ENCODE measurements at places on chromosomes 5 and 9. TPM values are rescaled to one million over a fixed set of nuclear protein-coding genes. Genes with fewer than 3 reads are reported as not detected.

DNA sequence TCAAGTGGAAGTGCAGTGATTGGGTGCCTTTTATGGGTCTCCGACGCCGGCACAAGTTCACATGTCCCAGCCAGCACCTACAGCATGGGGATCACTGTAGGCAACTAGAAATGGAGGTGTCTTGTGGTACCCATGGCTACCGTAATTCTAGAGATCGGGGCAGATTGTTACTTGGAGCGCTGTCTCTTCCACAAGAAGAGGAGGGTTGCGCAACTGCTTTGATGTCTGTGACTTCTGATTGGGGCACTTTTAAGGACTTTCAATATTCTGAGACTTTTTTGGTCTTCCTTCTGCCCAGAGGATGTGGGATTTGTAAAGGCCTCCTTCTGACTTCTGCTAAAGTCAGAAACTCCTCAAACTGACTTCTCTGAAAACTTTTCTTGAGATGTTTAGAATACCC, 41.9 kb downstream of the GLRX start:
- no peak overlapping the region for H3K4me3 ChIP-seq
- peaks cover 25% of the 10 kb centered on the region for H3K4me1 ChIP-seq
- no peaks in the 10 kb centered on the region for H3K27me3 ChIP-seq
- H3K36me3 ChIP-seq = no peaks in the 10 kb centered on the region
- DNase-seq = no peak
- peak overlapping the region; percentile 49 for H3K27ac ChIP-seq

- no peak overlapping the region for H3K4me3 ChIP-seq
- peak; percentile 4 for DNase-seq
- H3K27ac ChIP-seq = no peak overlapping the region
- H3K36me3 ChIP-seq = no peaks in the 10 kb centered on the region
- no peaks in the 10 kb centered on the region for H3K4me1 ChIP-seq
- no peaks in the 10 kb centered on the region for H3K27me3 ChIP-seq
These were observed 33.3 kb downstream of the MORN5 start for GRCh38 chr9:122192914-122193525.

DNA sequence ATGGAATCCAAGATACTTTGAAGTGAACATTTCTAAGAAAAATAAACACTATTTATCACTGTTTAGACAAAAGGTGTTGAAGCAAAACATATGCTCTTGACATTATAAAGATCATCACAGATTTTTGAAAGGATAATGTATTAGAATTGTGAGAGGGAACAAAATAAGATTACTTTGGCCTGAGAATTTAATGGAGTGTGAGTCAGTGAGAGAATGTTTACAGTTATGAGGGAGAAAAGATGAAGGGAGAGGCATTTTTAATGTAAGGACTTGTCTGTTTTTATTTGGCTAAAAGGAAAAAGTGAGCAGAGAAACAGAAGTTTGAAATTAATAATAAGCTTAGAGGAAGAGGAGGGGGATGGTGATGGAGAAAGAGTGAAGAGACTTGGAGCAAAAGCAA, 1010.1 kb downstream of the EFNA5 start:
- H3K4me3 ChIP-seq = no peak overlapping the region
- no peaks in the 10 kb centered on the region for H3K4me1 ChIP-seq
- DNase-seq = no peak
- H3K27me3 ChIP-seq = no peaks in the 10 kb centered on the region
- H3K27ac ChIP-seq = no peak overlapping the region

The MELK gene
- total RNA-seq = 0.64 TPM

The GALT gene
- 78.9 TPM for total RNA-seq

DNA sequence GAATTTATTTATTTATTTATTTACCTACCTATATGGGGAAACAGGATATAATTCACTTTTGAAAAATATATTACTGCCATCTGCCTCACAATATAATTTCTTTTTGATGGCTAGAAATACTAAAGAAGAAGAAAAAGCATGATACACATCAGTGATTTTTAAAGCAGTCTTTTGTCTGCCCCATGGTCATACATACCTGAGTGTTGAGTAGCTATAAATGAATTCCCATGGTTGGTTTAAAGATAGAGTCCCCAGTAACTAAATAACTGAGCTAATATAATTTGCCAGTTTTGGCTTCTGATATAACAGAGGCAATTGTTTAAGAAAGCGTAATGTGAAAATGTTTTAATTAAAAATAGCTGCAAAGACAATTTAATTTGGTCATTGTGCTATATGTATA, 447.8 kb downstream of the PDE4D start:
- H3K4me3 ChIP-seq = no peak overlapping the region
- DNase-seq = no peak
- H3K4me1 ChIP-seq = no peaks in the 10 kb centered on the region
- no peak overlapping the region for H3K27ac ChIP-seq
- no peaks in the 10 kb centered on the region for H3K36me3 ChIP-seq
- H3K27me3 ChIP-seq = no peaks in the 10 kb centered on the region

The SUSD3 gene
- 49.0 TPM for total RNA-seq

DNA sequence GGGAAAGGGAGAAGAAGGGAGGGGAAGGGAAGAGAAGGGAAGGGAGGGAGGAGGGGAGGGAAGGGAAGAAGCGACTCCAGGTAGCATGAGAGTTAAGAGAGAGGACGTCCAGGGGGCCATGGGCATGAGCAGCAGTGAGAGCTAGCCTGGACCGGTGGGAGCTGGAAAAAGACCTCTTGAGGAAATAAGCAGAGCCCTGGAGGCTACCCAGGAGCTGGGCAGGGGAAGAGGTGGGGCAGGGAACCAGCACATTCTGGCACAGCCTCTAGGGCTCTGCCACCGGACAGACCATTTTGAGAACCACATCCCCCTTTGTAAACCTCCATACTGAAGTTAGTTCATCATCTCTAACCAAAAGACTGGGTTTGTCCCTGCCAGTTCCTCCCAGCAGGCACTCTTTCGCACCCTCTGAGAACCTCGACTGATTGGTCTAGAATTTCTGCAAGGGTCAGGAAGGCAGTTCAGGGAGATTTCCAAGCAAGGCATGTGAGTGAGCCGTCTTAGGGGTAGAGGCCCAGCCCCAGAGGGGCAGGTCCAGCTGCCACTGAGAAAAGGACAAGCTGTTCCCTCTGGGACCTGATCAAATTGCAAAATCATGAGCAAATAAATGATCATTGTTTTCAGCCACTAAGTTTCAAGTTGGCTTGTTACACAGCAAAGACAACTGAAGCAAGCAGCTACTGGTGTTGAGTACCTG, 11.6 kb downstream of the NAIF1 start:
- peak overlapping the region; percentile 83 for H3K27ac ChIP-seq
- H3K4me3 ChIP-seq = no peak overlapping the region
- no peak for DNase-seq
- H3K4me1 ChIP-seq = peaks cover 20% of the 10 kb centered on the region

GRCh38 chr9:92332577-92333281, 7.0 kb downstream of the CENPP start:
- no peaks in the 10 kb centered on the region for H3K4me1 ChIP-seq
- H3K27ac ChIP-seq = no peak overlapping the region
- no peak for DNase-seq
- H3K27me3 ChIP-seq = no peaks in the 10 kb centered on the region

DNA sequence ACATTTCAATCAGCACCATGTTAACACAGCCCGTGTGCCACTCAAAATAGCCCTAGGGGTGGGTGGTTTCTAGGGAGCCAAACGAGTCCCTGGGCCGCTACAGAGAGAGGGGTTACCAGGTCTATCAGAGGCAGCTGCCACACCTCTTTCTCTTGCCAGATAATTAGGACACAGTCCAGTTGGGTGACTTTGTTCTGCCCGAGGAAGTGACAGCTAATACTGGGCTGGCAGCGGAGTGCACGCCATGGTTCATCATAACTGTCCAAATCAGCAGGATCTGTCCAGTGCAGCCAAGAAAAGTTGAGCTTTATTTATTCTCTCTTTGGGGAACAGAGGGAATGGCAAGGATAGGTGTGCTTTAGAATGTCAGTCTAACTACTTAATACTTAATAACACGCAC, 583.8 kb downstream of the BRINP1 start:
- H3K27ac ChIP-seq = no peak overlapping the region
- H3K4me3 ChIP-seq = no peak overlapping the region
- no peaks in the 10 kb centered on the region for H3K27me3 ChIP-seq
- no peaks in the 10 kb centered on the region for H3K4me1 ChIP-seq
- H3K36me3 ChIP-seq = no peaks in the 10 kb centered on the region

GRCh38 chr5:149924486-149924885, 20.1 kb downstream of the PDE6A start:
- no peaks in the 10 kb centered on the region for H3K27me3 ChIP-seq
- no peak for DNase-seq
- no peaks in the 10 kb centered on the region for H3K36me3 ChIP-seq
- no peak overlapping the region for H3K27ac ChIP-seq
- no peaks in the 10 kb centered on the region for H3K4me1 ChIP-seq
- H3K4me3 ChIP-seq = no peak overlapping the region

GRCh38 chr5:56434986-56435385, 201.9 kb upstream of the ANKRD55 start:
- no peaks in the 10 kb centered on the region for H3K4me1 ChIP-seq
- no peaks in the 10 kb centered on the region for H3K36me3 ChIP-seq
- no peak for DNase-seq

DNA sequence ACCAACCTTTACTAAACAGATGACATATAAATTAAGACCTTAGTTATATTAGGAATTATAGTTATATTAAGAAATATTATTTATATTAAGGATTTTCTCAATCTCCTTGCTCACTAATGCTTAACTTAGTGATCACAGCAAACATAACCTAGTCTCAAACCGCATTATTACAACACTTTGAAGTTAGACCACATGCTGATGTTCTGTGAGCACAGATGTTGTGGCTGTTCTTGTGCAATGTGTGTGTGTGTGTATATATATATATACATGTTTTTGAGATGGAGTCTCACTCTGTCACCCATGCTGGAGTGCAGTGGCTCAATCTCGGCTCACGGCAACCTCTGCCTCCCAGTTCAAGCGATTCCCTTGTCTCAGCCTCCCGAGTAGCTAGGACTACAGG, 20.5 kb downstream of the ELP1 start:
- no peaks in the 10 kb centered on the region for H3K4me1 ChIP-seq
- H3K27me3 ChIP-seq = no peaks in the 10 kb centered on the region
- DNase-seq = no peak
- no peak overlapping the region for H3K4me3 ChIP-seq

DNA sequence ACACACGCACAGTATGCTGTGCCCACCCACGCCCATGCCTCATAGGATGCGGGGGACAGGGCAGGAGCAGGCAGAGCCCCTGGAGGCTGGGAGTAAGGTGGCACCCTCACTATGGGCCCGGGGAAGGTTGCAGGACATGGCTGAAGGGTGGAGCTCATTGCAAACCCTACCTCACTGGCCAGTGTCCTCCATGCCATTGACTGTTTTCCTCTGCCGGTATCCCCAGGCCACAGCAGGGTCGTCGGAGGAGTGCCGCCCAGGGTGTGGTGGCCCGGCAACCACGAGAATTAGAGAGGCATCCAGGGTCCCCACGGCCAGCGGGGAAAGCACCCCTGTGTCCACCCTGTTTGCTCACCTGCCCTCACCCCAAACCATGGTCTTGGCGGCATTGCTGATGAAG, 59.7 kb upstream of the FCN2 start:
- no peak overlapping the region for H3K4me3 ChIP-seq
- no peak for DNase-seq
- H3K27me3 ChIP-seq = no peaks in the 10 kb centered on the region
- no peak overlapping the region for H3K27ac ChIP-seq
- H3K36me3 ChIP-seq = no peaks in the 10 kb centered on the region
- H3K4me1 ChIP-seq = no peaks in the 10 kb centered on the region

The ENG gene
- total RNA-seq = 334 TPM

DNA sequence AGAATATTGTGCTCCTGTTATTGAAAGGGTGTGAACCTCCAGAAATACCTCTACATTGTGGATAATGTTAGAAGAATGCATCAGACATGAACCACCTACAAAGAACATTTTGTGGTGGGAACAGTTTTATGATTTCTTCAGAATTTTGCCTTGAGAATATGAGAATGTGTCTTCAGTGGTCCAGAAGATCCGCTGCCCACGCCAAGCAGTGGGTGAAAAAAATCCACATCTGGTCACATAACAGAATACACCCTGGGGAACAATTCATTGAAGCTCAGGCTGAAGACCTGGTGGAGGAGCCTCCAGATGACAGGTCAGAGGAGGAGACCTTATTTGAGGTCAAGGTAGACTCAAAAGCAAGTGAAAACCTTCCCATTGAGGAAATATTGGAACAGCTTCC, 69.1 kb downstream of the DEPDC1B start:
- no peak overlapping the region for H3K4me3 ChIP-seq
- no peak for DNase-seq
- H3K27me3 ChIP-seq = no peaks in the 10 kb centered on the region
- H3K27ac ChIP-seq = no peak overlapping the region
- no peaks in the 10 kb centered on the region for H3K4me1 ChIP-seq

DNA sequence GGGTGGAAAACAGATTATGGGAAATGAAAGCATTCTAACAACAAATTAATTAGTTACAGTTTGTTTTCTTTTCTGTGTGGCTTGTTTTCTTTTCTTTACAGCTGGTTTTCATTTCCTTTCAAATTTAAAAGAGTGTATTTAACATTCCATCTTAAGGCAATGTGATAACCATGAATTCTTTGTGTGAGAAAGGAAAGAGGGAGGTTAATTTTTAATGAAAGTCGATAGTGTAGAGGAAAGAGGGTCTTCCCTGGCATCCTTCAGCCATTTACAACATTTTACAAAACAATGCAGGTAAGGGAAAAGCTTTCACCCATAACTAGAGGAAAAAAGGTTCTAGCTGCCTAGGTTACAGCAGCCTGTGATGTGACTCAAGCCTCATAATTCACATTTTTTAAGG, 43.9 kb upstream of the IL33 start:
- H3K4me3 ChIP-seq = no peak overlapping the region
- H3K36me3 ChIP-seq = no peaks in the 10 kb centered on the region
- H3K4me1 ChIP-seq = no peaks in the 10 kb centered on the region
- H3K27ac ChIP-seq = no peak overlapping the region

The UAP1L1 gene
- 35.9 TPM for total RNA-seq

DNA sequence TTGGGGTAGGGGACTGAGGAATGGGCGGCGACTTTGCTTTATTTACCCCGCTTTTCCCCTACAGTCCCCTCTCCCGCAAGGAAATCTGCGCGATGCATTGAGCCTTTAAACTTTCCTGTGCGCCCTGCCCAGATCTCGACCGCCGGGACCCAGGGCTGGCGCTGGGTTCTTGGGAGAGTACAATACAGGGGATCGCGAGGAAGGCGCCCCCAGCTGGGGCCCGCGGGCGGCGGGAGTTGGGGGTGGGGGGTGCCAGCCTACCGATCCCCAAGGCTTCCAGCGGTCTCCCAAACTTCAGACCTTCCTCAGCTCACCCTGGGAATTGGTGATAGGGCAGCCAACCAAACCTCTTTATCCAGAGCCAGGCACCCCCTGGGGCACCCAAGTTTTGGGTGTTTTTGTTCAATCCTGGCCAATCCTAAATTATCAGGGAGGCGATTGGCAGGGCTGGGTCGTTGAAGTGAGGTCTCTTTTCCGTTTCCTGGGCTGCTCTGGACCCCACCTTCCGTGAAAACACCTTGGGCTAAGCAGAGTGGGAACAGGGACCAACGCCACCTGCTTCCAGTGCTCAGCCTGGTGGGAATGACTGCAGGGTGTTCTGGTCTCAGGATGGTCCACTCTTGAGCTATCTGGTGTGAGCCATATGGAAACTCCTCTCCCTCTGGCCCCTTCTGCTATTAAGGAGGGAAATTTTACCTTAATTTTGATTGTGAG, 51.4 kb upstream of the DAB2IP start:
- no peaks in the 10 kb centered on the region for H3K36me3 ChIP-seq
- no peak for DNase-seq
- peak overlapping the region; percentile 64 for H3K4me3 ChIP-seq

The PKN3 gene
- total RNA-seq = 8.5 TPM

GRCh38 chr9:131733541-131734061, 6.3 kb downstream of the RAPGEF1 start:
- H3K27me3 ChIP-seq = no peaks in the 10 kb centered on the region
- peaks cover 75% of the 10 kb centered on the region for H3K4me1 ChIP-seq
- no peak overlapping the region for H3K4me3 ChIP-seq

The RANBP17 gene
- total RNA-seq = 2.8 TPM

The KCNN2 gene
- total RNA-seq = 0.54 TPM

The ZFP2 gene
- total RNA-seq = 2.0 TPM

The FOXD4L4 gene
- 0.41 TPM for total RNA-seq

Measured in spleen (tissue), 13 donors.